ENCODE measurements at places on chromosomes 1 and 21. TPM values are rescaled to one million over a fixed set of nuclear protein-coding genes. Genes with fewer than 3 reads are reported as not detected.

Gene LCE2A
- total RNA-seq, result not detected

Gene F13B
- not detected for total RNA-seq

Gene FCRL2
- total RNA-seq, result not detected

Gene OSCP1
- total RNA-seq, result 6.6 TPM

Gene DCDC2B
- not detected for total RNA-seq

Gene PRKACB
- total RNA-seq, result 9.7 TPM

Gene NPHS2
- total RNA-seq, result not detected

Gene ARHGAP30
- total RNA-seq, result 0.06 TPM

Gene RNF207
- total RNA-seq, result 10.9 TPM

Gene FHAD1
- total RNA-seq, result 0.54 TPM

Gene ARHGAP29
- 13.5 TPM for total RNA-seq

Gene CRP
- not detected for total RNA-seq

Gene AMPD1
- total RNA-seq, result not detected

Gene ASPM
- 28.5 TPM for total RNA-seq

Gene AMY1A
- total RNA-seq, result not detected

Gene JAM2
- total RNA-seq, result 0.06 TPM

Gene HNRNPU
- 400 TPM for total RNA-seq

Gene AXDND1
- 0.25 TPM for total RNA-seq

Gene CD84
- total RNA-seq, result not detected

Gene B3GALT5
- 0.14 TPM for total RNA-seq

Gene SMPDL3B
- total RNA-seq, result 1.5 TPM

Gene AIRE
- not detected for total RNA-seq

Gene CTSE
- total RNA-seq, result not detected

Gene SH3BP5L
- 20.0 TPM for total RNA-seq

Gene HPCAL4
- 0.25 TPM for total RNA-seq

Data from A549 treated with dexamethasone at 1 μM for 4 hours (cell line).